ENCODE measurements at places on chromosomes 7 and 10.

GRCh38 chr7:64625114-64626082 lies 40.5 kb upstream of the ZNF107 start:
- DNase-seq: no peak

- no peak for DNase-seq
Measured at GRCh38 chr7:24422441-24423010, 138.5 kb downstream of the NPY start.

GRCh38 chr10:15420858-15421257 lies 49.8 kb upstream of the FAM171A1 start:
- DNase-seq: no peak

GRCh38 chr10:3780771-3781467 lies 4.1 kb downstream of the KLF6 start:
- no peak for DNase-seq

GRCh38 chr10:123390332-123390731 lies 236.1 kb downstream of the BUB3 start:
- DNase-seq: no peak

DNA sequence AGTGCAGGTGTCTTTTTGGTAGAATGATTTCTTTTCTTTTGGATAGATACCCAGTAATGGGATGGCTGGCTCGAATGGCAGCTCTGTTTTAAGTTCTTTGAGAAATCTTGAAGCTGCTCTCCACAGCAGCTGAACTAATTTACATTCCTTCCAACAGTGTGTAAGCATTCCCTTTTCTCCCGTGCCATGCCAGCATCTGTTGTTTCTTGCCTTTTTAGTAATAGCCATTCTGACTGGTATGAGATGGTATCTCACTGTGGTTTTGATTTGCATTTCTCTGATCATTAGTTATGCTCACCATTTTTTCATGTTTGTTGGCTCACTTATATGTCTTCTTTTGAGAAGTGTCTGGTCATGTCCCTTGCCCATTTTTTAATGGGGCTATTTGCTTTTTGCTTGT lies 486.3 kb downstream of the GALNT17 start:
- DNase-seq: no peak

DNA sequence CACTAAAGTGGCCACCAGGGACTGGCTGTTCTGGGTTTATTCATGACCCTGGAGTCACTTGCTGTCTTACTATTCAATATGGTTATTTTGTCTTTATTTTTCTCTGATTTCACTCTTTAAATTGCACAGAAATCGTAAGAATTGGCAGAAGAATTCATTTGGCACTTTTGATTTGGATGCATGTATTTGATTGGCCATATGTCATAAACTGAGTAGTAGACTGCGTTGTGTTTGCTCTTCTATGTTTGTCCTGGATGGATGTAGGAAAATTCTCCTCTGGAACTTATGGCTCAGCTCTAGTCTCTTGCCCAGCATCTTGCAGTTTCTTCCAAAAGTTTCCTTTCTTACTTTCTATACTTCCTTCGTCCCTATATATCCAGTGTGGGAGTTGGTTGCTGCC lies 452.7 kb downstream of the GATA3 start:
- no peak for DNase-seq

GRCh38 chr7:129865093-129865924 lies 87.5 kb downstream of the UBE2H start:
- peak; percentile 40 for DNase-seq

DNA sequence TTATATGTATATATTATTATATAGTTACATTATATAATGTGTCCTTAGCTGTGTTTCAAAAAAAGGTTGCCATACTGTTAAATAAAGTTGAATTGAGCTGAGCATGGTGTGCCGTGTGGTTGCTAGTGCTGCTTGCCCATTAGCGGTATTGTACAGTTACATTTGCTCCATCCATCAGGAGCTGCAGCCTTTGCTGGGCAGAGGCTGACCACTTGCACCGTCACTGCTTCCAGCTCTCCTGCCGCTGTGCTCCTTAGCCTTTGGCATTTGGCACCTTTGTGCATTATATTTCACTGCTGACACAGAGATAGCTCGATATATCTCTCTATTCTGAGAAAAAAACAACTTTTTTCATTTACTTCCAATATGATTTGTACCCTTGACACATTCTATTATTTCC lies 372.2 kb downstream of the PHTF2 start:
- no peak for DNase-seq

GRCh38 chr10:4687397-4687796 lies 138.6 kb upstream of the AKR1E2 start:
- no peak for DNase-seq

GRCh38 chr7:47663851-47664250 lies 81.9 kb upstream of the TNS3 start:
- DNase-seq: no peak

DNA sequence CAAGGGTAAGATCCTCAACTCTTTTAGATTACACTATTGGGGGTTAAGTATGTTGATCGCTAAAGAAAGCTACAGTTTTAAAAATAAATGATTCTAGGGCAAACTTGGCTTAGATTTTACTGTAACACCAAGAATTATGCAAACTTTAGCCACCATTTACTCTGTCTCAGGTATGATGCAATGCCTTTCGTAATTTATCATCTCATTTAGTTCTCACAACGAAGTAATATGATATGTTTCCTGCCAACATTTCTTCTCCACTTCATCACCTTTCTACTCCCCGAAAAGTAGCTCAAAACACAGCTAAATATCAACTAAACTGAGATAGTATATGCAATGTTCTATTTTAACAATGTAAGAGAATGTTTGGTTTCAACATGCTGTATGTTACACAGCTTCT lies 21.1 kb downstream of the FAM133B start:
- no peak for DNase-seq

- no peak for DNase-seq
Measured at GRCh38 chr7:134512271-134512670, 15.1 kb upstream of the AKR1B10 start.

DNA sequence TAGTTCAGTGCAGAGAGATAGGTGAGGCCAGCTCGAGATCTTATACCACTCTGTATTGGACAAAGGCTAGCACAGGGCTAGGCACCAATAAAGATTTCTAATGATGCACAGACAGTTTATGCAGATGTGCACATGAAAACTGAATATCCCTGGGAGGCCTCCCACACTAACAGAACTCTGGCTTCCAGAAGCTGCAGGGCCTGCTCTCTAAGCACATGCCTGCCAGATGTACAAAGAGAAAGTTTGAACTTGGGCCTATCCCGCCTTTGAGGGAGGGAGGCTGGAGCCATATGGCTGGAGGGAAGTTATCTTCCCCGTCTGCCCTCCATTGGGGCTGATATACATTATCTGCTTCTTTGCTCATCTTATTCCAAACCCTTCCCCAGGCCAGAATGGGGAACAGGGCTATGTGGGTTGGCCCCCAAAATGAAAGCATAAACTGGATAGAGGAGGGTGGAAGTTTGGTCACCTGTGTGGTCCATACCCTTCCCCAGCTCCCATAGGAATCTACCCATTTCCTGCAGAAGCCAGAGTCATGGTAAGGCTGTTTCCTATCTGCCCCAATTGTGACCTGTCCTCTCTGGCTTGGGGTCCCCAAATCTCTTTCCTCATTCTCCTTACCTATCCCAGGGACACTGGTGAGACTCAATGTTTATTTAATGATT lies 3.8 kb downstream of the KAZALD1 start:
- DNase-seq: no peak

- no peak for DNase-seq
Measured at GRCh38 chr10:101080933-101081931, 19.4 kb downstream of the KAZALD1 start.

- no peak for DNase-seq
Measured at GRCh38 chr7:155653803-155654202, 9.3 kb downstream of the RBM33 start.

DNA sequence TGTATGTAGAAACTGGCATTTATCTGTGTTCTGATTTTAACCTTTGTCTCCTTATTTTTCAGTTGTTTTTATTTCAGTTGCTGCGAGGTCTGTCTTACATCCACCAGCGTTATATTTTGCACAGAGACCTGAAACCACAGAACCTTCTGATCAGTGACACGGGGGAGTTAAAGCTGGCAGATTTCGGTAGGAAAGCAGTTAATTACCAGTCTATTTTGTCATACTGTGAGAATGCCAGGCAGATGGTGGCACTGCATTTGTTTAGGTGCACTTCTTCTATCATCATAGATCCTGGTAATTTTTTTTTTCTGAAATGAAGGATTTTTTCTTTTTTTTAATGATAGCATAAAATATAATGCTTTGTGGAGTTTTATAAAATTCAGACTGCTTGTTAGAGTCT lies 321.4 kb downstream of the CDK14 start:
- DNase-seq: no peak

GRCh38 chr7:24476227-24476626 lies 97.0 kb upstream of the PALS2 start:
- DNase-seq: no peak

DNA sequence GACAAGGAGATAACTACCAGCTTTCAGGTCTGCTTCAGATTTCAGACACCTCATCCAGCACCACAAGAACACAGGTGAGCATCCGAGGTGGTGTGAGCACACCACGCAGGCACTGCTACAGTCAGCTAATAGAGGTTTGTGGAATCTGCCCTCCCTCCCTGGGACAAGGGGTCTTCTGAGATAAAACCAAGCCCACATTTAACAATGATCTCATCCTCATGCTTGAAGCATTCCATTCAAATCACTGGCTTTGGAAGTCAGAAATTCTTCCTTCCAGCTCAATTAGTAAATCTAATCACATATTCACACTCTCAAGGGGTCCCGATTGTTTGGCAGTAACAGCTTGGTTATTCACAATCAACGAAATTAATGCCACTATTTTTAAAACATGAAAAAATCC lies 331.4 kb downstream of the ELMO1 start:
- DNase-seq: no peak

DNA sequence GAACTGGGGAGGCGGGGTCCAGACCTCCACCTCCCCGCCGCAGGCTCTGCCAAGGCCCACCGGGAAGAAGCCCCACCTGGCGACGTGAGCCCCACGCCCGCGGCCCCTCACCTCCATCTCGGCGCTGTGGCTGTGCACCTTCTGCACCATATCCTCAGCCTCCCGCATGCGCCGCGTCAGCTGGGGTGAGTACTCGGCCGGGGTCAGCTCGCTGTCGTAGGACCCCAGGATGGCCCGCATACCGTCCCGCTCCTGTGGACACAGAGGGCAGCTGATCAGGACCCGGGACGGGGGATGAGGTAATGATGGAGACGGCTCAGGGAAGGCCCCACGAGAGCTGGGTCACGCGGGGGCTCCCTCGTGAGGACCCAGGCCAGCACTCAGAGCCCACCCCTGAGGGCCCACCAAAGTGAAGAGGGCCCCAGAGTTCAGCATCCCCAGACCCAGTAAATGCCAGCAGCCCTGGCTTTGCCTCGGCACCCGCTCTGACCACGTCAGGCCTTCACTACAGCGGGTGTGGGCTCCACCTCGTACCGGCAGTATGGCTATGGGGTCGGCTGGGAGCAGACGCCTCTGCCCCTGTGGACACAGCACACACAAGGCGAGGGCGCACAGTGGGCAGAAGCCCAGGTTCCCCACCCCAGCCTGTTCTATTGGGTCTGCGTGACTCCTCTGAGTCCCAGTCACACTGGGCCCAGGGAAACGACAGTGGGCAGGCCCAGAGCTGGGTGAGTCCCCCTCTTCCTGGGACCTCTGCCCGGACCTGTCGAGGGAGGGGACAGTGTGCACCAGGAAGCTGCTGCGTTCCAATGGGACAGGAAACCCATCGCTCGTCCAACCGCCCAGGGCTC lies 218.1 kb downstream of the MAD1L1 start:
- DNase-seq: no peak
